ENCODE measurements at places on chromosomes 16 and 17.

DNA sequence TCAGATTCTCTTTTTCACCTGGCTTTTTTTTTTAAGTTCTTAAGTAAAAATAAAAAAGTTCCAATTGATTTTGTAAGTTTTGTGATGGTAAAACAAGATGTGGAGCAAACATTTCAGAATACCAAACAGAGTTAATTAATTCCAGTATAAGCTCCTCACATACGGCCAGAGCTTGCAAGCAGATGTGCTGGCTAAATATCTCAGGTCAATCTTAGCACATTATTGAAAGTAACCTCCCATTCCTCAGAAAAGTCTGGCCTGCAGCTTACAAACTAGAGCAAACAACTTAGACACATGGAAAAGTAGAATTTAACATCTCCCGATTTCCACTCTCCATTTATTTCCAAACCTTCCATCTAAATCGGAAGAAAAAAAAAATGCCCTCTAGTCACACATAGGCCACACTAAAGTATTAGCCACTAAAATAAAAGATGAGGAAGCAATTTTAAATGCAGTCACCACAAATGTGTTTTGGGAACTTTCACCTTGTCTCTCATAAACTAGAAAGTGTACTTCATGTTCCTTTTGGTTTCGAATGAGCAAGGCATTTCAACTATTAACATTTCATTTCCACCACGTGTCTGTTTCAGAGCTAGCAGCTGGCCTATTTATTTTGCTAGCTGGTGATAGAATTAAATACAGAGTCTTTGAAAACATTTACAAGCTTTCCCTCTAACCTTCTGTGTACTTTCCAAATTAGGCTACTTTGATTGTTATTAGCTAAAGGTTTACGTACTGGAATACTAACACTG is 143.3 kb downstream of the STX8 start:
- no peak for DNase-seq

DNA sequence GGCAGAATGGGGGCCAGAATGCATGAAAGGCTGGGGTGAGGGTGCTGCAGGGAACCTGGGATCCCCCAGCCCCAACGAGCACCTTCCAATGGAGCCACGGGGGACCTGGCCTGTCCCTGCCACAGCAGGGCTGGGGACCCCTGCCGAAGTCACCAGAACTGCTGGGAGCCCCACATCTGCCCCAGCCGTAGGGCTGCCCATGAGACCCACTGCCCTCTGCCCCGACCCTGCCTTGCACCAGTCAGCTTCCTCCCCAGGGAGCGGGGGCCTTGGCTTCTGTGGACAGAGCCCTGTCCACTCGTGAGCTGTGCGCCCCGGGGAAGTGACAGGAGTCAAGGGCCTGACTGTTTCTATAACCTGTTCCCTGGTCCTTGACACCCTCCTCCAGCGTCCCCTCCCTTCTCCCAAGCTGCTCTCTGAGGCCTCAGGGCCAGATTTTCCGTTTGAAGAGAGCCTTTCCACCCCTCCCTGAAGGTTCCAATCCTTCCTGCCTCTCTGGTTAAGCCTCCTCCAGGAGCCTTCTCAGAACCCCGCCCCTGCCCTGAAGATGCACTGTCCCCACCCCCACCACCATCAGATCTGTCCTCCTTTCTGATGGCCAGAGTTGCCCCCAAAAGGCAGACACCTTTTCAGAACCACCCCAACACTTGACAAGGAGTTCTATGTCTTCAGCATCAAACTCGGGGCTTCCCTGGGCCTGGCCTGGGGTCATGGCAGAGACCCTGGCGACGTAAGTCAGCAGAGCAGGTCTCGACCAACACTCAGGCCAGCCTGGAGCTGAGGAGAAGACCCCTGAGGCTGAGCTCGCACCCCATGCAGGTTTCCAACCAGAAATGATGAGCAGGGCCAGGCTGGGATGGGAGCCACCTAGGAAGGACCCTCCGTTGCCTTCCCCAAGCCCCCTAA is 10.7 kb upstream of the PRR29 start:
- DNase-seq = no peak

DNA sequence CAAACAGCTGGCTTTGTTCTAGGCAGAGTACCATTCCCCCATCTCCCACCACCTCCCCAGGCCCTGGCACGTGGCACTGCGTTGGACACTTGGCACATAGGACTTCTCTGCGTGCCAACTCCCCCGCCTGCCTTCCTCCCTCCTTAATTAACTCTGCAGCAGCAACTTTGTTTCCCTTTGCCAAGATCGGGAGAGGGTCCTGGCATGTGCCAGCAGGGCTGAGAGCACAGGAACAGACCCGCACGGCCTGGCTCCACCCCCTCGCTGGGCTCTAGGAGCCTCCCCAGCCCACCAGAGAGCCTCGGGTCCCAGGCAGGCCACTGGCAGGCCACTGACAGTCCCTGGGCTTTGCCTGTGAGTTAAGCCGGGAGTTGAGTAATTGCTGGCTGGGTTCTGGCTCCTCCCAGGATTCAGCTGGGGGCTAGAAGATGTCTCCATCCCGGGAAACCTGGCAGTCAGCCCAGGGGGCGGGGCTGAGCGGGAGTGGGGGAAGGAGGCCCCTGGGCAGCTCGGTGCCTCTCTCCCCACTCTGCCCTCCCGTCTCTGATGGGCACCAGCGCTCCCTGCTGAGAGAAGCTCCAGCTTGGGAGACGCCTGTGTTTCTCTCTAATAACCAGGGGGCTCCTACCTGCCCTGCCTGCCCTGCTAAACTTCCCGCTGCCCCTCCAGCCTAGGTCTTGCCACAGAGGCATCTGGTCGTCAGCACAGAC is 224.0 kb upstream of the TNRC6C start:
- peak; percentile 68 for DNase-seq

DNA sequence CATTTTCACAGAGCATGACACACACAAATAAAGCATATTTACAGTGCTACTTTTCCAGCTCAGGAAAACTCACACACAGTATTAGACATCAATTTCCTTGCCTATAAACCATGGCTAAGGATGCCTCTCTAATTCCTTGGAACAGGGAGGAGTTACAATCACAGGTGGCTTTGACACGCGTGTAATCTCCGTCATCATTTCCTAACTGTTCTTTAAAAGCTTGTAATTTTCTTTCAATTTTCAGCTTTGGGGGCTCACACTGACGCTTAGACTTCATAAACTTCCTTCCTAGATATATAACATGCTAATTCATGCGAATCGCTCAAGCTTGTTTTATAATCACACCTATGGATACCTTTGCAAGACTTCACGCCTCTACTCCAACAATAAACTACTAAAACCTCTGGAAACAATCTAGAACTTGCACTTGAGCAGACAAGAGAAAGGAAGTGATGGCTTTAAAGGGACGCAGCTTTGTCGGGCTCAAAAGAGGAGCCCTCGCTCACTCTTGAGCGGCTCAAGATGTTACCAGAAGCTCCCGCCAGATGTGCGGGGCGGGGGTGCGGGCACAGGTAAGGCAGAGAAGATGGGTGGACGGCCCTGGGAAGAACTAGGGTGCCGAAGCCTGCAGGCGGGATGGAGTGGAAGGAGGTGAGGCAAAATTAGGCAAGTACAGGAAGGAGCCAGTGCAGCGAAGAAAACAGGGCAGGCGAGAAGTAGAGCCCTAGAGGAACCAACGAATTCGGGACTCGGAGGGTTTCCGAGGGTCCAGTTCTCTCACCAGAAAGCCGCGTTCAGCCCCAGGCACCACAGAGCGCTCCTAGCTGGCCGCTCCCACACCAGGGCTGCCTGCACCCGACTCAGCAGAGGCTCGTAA is 631 bp downstream of the RETREG3 start:
- DNase-seq = peak; percentile 18

DNA sequence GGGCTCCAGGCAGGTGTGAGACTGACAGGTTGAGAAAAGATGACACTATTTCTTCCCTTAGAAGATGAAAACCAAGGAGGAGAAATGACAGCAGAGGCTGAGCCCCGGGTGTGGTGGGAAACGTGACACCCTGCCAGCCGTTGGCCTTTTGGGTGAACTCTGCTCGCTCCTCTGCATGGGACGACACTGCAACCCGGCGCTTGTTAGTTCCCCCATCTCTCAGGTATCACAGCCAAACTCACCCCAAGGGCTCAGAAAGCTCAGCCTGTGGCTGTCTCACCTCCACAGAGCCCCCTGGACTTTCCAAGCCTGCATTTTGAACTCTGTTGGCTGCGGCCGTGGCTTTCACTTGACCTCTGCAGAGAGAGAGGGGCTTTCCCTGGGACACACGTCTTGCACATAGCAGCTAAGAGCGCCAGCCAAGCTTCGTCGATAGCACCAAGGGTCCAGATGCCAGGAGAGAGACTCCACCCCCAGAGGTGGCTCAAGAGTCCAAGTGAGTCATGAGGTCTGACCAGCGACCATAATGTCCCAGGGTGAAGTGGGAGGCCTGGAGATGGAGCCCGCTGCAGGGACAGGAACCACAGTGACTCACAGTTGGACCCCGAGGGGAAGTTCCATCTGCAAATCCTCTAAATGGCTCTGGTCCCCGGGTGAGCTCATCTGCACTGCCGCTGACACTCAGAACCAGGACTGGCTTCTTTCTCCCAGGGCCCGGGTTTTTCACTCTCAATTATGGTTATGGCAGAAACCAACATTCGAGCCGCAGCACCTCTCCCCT is 301.9 kb downstream of the SOX9 start:
- DNase-seq = peak; percentile 100

GRCh38 chr17:70613681-70614080 is 444.3 kb downstream of the KCNJ2 start:
- DNase-seq = no peak

GRCh38 chr17:30958187-30958586 is 12.7 kb upstream of the RNF135 start:
- DNase-seq = no peak

GRCh38 chr17:62995377-62995885 is 29.4 kb downstream of the TANC2 start:
- peak; percentile 49 for DNase-seq

DNA sequence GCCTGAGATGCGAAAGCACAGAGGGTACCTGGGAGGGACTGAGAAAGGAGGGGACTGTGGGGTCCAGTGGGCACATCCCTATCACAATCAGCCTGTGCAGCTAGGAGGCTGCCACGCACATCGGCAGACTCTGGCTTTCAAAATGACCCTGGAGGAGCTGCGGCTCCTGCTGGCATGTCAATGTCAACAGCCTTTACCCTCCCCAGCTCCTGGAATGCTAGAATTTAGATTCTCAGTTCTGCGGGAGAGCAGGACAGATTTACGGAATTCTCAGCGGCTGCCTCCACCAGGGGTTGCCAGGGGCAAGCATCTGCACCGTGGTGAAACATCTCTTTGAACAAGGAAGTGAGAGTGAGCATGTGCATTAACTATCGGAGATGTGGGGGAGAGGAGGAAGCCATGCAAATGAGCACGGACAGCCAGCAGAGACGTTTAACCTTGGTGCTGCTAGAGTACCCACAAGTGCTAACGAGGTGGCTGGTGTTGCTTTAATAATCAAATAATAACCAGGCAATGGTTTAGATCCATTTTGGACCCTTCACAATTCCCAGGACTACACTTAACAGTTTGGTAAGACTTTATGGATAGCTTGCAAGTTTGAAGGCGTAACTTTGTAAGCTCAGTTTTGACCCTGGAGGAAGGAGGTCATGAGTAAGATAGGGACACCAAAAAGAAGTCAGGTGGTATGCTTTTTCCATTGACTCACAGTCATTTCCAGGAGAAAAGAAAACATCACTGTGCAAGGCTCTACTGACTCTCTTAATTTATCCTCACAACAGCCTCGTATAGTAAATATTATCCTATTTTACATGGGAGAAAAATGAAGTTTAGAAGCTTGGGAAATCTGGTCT is 54.1 kb downstream of the XYLT1 start:
- DNase-seq = peak; percentile 41

- DNase-seq = no peak
These were observed 6.2 kb upstream of the TBKBP1 start for GRCh38 chr17:47687748-47688147.

- DNase-seq = no peak
These were observed 31.9 kb downstream of the REXO5 start for GRCh38 chr16:20838240-20838639.

- peak; percentile 94 for DNase-seq
These were observed 1.8 kb upstream of the BCAR1 start for GRCh38 chr16:75252946-75253911.

- no peak for DNase-seq
These were observed 485.4 kb downstream of the KCNJ2 start for GRCh38 chr17:70654706-70655105.

DNA sequence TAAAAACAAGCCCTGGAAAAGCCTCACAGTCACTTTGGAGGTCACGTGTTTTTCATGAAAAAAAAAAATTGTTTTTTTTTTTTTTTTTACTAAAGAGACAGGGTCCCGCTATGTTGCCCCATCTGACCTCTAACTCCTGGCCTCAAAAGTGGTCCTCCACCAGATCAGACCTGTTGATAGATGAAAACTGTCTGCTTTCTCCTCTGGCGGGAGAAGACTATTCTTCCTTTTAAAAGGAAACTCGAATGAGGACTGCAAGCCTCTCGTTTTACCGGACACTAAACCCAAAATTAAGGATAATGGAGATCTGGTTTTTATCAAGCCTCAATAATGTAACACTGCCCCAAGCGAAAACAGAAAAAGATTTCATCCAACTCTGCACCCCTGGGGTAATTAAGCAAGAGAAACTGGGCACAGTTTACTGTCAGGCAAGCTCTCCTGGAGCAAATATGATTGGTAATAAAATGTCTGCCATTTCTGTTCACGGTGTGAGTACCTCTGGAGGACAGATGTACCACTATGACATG is 25.8 kb downstream of the ZCCHC14 start:
- no peak for DNase-seq

GRCh38 chr16:86519649-86520316 is 9.5 kb downstream of the FOXF1 start:
- DNase-seq = peak; percentile 65

DNA sequence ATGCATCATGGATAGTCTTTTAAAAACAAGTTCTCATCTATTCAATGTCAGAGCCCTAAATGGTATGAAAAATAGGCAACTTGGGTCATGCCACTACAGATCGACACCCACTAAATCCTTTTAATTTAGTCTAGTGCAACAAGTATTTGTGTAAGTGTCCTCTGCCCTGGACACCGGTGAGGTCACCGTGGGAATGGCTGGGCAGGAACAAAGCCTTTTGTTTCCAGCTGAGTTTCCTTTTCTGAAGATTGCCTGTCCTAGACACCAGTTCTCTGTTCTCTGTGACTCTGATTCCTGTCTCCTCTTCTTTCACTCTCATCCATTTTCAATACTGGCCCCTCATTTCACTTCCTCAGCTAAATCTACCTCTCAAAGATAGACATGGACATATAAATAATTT is 446.5 kb downstream of the MAF start:
- no peak for DNase-seq

- peak; percentile 65 for DNase-seq
These were observed 592 bp downstream of the ALDOA start for GRCh38 chr16:30065943-30066760.

GRCh38 chr16:76943921-76944320 is 247.1 kb upstream of the MON1B start:
- DNase-seq = no peak

- DNase-seq = peak; percentile 73
These were observed 47.1 kb downstream of the TVP23C start for GRCh38 chr17:15516150-15516549.

DNA sequence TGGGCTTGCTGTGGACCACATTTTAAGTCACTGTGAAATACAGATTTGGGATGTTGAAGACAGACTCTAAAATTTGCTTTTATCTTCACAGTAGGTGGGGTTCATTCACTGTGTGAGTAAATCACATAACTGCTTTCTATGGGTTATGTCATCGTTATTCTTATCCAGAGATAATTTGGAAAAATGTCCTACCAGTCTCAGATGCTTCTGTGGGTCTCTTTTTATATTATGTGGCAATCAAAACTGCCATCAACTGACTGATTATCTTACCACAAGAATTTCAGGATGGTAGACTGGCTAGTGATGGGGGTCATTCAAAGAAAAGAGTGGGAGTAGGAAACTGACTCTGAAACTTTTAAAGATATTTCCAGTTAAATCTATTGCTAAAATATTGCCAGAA is 3.1 kb downstream of the HSBP1 start:
- no peak for DNase-seq
